ENCODE measurements at places on chromosomes 2 and 18. TPM values are rescaled to one million over a fixed set of nuclear protein-coding genes. Genes with fewer than 3 reads are reported as not detected.

DNA sequence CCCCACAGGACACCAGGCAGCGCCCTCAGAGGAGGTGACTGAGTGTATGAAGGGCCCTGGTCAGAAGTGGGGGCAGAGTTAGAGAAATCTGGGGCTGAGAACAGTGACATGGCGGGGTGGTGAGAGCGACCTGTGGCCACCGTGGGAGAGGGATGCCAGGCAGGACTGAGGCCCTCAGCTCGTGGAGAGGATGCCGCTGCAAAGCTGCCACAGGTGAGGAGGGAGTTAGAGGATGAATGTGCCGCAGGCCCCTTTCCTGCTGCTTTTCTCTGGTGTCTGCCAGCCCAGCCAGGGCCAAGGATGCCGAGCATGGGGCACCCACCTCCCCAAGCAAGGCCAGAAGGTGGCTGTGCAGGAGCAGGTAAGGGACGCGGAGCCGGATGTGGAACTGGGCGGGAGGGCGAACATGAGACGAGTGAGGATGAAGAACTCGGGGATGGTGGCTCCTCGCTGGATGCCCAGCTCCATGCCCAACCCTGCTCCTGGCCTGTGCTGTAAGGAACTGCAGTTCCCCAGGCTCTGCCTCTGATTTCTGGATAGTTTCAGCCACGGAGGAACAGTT, 269.2 kb upstream of the HDAC4 start:
- no peak for DNase-seq

Gene ZAP70
- 6.3 TPM for total RNA-seq

GRCh38 chr18:54671291-54671881, 80.3 kb downstream of the DYNAP start:
- DNase-seq: no peak

- no peak for DNase-seq
Observed at GRCh38 chr2:231935207-231935524, 9.0 kb upstream of the NPPC start.

DNA sequence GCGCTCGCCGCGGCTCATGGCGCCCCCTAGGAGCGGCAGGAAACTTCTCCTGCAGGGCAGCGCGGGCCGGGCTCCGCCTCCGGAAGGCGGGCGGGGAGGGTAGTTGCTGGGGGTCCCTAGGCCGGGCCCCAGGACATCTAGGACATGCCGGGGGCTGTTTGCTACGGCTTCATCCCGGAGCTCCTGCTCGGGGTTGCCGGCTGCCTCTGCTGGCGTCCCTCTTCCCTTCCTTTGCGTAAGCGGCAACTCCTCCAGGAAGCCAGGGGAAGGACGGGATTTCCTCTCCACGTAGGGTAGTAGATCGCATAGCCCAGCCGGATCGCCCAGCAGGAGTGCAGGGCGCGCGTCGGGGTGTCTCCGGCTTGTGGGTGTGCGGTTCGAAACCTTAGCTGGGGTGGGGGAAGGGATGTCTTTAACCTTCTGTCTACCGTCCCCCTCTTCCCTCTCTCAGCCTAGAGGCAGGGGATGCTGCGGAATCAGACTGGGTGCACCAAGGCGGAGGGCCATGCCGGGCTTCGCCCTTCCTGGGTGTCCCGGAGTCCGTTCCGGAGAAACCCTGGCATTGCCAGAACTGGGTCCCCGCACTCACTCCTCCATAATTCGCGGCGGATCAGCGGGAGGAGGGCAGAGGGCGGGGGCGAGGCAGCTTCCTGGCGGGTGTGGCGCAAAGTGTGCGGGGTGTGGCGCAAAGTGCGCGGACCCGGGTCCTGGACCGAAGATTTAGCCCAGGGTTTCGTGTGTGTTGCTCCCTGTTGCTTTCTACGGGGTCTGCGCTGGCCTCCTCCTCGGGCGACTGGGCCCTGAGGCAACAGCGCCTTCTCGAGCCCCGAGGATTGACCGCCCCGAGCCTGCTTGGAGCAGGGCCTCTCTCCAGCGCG, 12.2 kb upstream of the SKOR2 start:
- no peak for DNase-seq

DNA sequence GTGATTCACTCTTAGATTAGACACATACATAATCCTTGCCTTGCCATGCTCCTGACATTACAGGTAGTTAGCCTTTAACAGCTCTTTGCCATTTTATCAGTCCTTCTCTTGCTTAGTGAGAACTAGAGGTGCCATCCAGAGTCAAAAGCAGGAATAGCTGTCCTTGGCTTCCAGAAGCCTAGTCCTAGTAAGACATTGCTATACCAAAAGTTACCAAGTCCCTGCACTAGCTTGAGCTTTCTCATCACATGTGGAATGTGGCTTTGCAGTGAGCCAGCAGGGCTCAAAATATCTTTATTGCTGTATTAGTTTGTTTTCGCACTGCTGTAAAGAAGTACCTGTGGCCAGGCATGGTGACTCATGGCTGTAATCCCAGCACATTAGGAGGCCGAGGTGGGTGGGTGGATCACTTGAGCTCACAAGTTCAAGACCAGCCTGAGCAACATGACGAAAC, 104.7 kb upstream of the NOSTRIN start:
- no peak for DNase-seq

Gene ALKAL2
- 53.3 TPM for total RNA-seq

Gene SCYGR3
- not detected for total RNA-seq

- no peak for DNase-seq
Observed at GRCh38 chr2:96320728-96321622, 4.1 kb upstream of the ITPRIPL1 start.

- DNase-seq: no peak
Observed at GRCh38 chr2:237178396-237178795, 92.7 kb downstream of the COPS8 start.

DNA sequence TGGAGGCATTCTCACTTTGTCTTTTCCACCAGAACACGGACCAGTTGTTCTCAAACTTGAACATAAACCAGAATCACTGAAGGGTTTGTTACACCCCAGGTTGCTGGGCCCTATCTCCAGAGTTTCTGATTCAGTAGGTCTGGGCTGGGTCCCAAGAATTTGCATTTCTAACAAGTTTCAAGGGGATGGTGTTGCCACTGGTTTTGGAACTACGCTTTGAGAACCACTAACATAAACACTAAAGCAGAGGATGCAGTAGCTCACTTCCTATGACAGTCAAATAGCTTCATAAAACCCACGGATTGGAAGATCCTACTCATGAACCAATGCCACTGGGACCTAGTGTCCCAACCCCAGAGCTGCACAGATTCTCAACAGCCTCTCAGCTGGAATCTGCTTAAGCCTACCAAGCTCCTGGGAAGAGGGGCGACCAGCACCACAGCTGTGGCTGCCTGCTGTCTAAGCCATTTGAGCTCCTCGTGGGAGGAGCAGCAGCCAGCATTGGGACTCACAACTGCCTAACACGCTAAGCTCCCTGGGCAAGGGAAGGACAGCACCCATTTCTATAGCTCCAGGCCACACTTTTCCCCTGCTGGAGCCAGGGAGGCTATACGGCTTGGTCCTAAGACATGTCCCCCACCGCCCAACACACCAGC, 62.5 kb downstream of the C1D start:
- DNase-seq: no peak

GRCh38 chr2:134482131-134482723, 228.4 kb downstream of the MGAT5 start:
- DNase-seq: no peak

GRCh38 chr2:138023298-138023697, 59.0 kb downstream of the HNMT start:
- no peak for DNase-seq

GRCh38 chr2:76731157-76731556, 791.0 kb downstream of the LRRTM4 start:
- no peak for DNase-seq

GRCh38 chr2:171711351-171711750, 24.1 kb downstream of the DYNC1I2 start:
- no peak for DNase-seq

Gene DNAJC5G
- total RNA-seq: not detected

DNA sequence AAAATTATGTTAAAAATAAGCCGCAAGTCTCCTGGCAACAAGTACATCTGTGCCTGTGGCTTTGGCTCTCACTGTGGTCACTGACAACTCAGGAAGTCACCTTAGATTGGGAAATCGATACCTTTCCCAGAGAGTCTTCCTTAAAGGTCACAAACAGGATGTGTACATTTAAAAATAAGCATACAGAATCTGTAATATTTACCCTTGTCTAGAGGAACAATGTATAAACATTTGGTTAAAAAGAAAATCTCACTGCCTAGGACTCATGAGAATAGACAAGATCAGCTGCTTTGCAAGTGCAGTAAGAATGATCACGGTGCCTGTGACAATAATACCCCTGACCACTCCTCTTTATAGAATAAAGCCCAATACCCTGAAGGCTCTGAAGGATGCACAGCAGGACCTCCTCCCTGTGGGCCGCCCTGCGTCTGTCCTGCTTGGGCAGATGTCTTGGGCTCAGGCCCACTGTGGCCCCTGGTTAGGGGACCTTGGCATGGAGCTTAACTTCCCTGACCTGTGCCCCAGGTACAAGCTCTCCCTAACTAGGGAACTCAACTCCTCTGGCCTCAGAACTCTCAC, 98.0 kb upstream of the MGAT4A start:
- DNase-seq: no peak

- no peak for DNase-seq
Observed at GRCh38 chr18:5914951-5915350, 19.6 kb upstream of the TMEM200C start.

- no peak for DNase-seq
Observed at GRCh38 chr2:2291500-2292260, 39.4 kb downstream of the MYT1L start.

DNA sequence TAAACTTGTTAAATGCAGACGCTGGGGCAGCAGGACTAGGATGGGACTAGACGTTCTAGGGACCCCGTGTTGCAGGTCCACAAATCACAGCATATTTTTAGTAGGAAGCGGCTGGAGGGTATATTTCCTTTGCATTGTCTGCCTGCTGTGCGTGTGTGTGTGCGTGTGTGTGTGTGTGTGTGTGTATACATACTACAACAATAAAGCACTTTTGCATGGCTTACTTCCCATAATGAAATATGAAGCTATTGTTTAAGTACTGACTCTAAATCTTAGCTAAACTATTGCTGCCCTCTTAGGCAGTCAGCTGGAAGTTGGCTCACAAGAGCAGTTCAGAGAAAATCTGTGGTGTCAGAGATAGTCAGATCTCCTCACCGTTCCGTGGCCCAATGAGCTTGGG, 133.4 kb downstream of the CABLES1 start:
- DNase-seq: no peak

- DNase-seq: no peak
Observed at GRCh38 chr18:55228707-55229106, 269.4 kb upstream of the CCDC68 start.

GRCh38 chr2:38123911-38124310, 48.0 kb upstream of the CYP1B1 start:
- DNase-seq: no peak

DNA sequence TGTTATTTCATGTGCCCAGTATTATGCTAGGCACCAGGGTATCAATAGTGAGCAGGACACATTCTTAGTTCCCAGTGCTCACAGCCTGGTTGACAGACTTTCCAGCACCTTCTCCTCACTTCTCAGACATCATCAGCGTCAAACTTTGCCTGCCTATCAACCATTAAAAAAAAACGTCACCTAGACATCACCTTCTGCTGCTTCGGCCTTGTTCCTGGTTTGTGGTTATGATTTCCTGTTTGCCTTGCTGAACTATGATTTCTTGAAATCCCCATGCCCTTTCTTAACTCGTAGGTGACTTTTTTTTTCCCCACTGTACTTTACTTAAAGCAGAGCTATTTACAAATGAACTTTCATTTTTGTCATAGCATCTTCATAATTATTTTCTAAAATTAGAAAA, 60.4 kb upstream of the NABP1 start:
- DNase-seq: no peak

Gene ANKRD62
- total RNA-seq: not detected

DNA sequence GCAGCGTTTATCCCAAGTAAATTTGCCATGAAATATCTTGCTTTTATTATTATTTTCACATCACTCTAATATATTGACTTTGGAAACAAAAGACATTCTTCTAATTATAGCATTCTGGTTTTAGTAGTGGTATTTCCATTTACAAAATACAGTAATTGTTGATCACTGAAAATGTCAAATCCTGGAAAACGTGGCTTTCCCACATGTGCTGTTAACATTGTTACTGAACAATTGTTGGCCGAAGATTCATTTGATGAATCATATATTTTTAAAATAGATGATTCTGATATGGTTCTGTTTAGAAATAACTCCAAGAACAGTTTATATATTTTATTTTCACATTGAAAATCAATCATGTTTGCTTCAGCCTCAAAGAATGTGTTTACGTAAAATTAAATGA, 32.9 kb downstream of the SP140 start:
- DNase-seq: no peak

DNA sequence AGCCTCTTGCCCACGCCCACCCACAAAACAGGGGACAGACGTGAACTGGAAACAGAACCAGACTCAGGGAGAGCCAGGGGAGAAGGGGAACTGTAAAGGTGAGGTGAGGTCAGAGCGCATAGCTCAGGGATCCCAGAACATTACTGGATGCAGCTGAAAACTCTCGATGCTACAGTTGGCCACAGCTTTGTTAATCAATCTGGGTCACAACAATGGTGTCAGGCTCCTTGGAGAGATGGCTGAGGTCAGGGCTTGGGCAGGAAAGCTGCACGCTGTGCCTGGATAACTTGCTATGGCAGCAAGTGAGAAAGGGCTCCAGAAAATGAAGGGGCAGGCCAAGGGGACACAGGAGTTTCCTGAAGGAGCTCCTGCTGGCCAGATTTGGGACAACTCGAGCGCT, 263.3 kb downstream of the TFCP2L1 start:
- DNase-seq: no peak

DNA sequence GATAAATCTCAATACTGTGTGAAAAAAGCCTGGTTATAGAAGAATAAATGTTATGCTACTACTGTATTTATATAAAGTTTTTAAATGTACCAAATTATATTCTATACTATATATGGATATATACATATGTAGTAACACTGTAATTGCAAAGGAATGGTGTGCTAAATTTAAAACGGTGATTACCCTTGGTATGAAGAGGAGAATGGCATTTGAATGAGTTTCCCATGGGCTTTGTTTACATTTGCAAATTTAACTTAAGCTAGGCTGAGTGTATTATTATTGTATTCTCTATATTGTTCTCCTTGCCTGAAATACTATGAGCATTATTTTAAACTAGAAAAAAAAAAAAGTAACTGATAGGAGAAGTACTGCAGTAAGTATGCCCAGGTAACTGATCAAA, 4.7 kb upstream of the SP3 start:
- no peak for DNase-seq

Gene TUBA3E
- not detected for total RNA-seq

Gene GAD1
- not detected for total RNA-seq

DNA sequence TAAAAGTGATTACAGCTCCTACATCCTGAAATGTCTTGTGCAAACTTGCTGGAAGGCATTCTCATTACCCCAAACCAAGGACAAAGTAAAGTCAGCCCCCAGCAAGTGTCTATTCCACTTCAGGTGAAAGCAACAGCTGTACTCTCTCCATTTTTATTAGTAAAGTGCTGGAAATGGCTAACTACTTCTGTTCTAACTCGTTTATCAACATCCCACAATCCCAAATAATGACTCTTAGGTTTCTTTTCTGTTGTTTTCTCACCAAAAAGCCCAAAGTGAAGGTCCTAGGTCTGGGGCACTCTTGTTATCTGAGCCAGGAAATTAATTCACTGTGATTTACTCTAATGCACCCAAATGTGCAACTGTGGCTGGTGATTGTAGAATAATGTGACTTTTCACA, 105.7 kb downstream of the LRRC30 start:
- no peak for DNase-seq

Gene TNFAIP6
- total RNA-seq: 4.8 TPM

- no peak for DNase-seq
Observed at GRCh38 chr2:235054919-235055318, 103.1 kb downstream of the SH3BP4 start.

GRCh38 chr2:31923662-31924061, 87.1 kb downstream of the MEMO1 start:
- no peak for DNase-seq

Gene RIT2
- total RNA-seq: not detected

- no peak for DNase-seq
Observed at GRCh38 chr2:217999595-217999959, 3.2 kb downstream of the TNS1 start.
